HCEC 1CT (cell line): ENCODE measurements at places on chromosomes 12 and 14.
A peak's percentile ranks its signal among the peaks of the same experiment; 100 is the strongest.

DNA sequence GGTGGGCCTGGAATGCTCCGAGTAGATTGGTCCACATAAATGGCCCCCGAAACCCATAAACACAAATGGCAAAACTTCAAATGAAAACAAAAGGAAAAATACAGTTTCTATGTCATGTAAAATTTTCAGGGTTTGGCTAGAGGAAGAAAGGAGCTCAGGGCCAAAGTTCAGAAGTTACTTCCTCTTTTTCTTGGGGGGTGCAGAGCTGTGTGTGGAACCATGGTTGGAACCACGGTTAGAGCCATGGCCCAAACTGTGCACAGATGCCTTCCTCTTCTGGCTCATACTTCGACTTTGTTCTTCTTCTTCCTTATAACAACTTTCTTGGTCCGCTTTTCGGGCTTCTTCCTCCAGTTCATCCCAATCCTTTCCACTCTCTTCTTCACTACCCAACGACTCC lies 51.7 kb downstream of the MGST1 start:
- no peak for DNase-seq

DNA sequence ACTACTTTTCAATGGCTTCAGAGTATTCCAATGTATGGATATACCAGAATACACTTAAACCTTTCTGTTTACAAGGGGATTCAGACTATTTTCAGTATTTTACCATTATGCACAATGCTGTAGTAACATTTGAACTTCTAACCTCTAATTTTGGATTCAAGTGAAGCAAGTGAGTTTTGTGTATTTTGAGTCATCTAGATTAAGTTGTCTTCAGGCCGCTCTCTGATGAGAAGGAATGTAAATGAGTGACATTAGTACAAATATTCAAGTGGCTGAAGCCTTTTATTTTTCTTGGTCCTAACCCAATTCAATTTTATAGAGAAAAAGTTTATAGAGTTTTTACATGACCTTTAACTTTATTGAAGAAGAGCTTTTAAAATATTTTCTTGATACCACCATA lies 125.6 kb downstream of the PDE3A start:
- DNase-seq = peak; percentile 37

- peak; percentile 62 for DNase-seq
Observed at GRCh38 chr12:89960607-89961394, 252.2 kb upstream of the ATP2B1 start.

GRCh38 chr12:38516418-38516817 lies 199.8 kb downstream of the ALG10B start:
- no peak for DNase-seq

GRCh38 chr12:70709022-70709421 lies 71.8 kb upstream of the PTPRB start:
- no peak for DNase-seq

GRCh38 chr12:49975318-49975761 lies 2.6 kb downstream of the AQP6 start:
- no peak for DNase-seq

DNA sequence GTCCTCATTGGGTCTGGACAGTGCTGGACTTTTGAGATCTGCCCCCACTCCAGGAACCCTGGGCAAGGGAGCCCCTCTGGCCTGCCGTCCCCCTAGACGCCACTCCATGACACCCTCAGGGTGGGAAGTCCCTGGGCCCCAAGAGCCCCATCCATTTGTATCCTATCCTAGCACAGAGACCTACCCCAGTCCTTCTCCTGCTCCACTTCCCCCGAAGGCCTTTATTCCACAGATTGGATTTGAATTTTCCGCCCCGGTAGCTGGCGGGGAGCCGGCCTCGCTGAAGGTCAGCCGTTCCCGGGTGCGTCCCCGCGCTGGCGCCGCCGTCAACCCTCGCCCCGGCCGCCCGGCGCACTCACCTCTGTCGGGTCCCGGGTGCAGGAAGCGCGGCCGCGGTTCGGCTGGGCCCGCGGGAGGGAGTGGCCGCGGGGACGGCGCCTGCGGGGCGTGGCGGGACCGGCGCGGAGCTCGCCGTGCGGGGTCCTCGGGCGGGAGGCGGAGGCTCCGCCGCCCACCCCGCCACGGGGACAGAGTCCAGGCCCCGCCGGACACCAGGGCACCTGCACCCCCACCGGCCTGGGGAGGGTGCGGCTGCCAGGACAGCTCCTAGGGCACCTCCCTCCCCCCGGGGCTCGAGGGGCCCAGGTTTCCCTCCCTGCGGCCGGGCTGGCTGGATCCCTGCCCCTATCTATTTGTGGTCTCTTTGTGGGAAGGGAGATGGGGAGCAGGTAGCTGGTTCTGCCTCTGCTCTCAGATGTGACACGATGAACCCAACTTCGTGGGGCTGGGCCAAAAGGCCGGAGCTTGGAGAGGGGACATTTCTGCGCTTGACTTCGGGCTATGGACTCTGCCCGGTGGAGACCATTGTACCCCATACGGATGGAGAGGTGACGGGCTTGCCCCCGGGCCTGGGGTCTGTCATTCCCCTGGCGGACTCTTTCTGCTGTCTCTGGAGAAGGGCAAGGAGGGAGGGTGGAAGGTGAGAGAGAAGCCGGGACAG lies 19.9 kb upstream of the GPR68 start:
- DNase-seq = no peak

GRCh38 chr12:110718222-110718908 lies 24.3 kb downstream of the PPP1CC start:
- DNase-seq = no peak

DNA sequence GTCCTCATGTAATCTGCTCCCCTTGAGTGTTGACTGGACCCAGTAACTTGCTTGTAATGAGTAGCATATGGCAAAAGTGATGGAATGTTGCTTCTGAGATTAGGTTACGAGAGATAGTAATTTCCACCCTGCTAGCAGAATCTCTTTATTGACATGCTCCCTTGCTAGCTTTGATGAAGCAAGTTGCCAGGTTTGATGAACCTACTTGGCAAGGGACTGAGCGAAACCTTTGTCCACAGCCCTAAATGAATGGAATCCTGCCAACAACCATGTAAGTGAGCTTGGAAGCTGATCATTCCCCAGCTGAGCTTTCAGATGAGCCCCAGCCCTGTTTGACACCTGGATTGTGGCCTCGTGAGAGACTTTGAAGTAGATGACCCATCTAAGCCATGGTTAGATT lies 120.8 kb upstream of the PLXNC1 start:
- DNase-seq = no peak

- DNase-seq = no peak
Observed at GRCh38 chr14:71730471-71730870, 201.8 kb upstream of the RGS6 start.

DNA sequence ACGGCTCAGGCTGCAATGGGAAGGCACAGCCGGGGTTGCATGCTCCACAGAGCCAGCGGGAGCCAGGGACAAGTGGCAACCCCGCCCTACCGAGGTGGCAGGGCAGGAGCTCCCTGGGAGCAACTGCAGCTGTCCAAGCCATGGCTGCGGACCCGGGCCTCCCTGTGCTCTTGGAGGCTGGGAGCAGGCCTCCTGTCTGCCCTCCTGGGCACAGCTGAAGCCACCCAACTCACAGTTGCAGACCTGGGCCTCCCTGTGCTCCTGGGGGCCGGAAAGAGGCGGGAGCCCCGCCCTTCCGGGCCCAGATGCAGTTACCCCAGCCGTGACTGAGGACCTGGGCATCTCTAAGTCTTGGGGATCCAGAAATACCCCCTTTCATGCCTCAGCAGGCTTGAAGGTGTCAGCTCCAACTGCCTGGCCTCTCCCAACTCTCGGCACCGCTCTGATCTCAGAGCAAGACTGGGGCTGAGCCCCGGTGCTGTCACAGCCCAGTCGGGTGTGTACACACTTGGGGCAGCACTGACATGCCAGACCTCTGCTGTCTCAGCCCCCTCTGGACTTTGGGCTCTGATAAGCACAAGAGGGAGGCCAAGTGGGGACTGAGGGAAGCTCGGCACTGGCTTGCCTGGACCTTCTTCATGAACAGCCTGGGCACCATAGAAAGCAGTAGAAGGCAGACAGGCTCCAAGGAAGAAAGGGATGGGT lies 7.5 kb upstream of the RASSF9 start:
- no peak for DNase-seq

DNA sequence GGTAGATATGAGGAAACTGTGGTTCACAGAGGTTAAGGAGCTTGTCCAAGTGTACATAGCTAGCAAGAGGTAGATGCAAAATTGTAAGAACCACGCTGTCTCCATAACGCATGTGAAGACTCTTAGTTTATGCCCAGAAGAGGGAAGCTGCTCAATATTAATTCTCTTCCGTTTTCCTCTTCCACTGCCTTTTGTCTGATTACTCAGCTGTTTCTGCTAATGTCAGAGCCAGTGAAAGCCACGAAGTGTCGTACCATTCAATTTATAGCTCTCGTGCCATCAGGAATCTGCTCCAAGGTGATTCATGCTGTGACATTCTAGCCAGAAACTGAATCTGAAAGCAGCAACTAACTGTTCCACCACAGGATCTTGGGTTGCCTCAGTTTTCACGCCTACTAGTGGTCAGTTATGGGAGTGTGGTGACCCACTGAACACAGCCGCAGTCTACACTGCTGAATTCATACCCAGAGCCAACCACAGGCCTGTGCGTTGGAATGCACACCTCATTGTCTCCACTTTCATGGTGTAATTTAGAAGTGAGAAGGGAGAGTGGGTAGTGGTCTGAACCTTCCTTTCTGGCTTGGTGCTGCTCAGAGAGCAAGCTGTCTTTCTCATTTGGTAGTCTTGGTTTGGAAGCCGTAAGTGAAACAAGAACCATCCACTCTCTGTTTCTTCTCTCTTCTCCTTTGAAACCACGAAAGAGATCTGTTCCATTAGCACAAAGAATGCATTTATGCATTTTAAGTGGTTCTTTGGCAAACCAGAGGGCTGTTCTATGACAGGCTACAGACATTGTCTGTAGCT lies 74.2 kb upstream of the NAP1L1 start:
- peak; percentile 79 for DNase-seq

- DNase-seq = no peak
Observed at GRCh38 chr12:6526766-6527525, 7.4 kb upstream of the GAPDH start.

DNA sequence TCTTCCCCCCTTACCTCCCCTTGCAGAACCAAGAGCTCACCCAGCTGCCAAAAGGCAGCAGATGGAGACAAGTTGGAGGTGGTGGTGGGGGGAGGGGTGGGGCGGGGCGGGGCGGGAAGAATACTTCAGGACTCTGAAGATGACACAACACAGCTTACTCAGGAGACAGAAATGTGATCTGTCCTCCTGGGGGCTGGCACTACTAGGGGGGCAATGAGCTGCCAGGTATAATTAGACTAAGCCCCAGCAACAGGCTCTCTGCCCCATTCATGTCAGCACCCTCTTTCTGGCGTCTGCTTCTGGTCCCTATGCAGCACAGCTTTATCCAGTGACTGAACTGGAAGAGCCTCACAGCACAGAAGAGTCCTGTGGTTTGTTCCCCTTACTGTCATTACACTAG lies 407.0 kb downstream of the MED13L start:
- no peak for DNase-seq

DNA sequence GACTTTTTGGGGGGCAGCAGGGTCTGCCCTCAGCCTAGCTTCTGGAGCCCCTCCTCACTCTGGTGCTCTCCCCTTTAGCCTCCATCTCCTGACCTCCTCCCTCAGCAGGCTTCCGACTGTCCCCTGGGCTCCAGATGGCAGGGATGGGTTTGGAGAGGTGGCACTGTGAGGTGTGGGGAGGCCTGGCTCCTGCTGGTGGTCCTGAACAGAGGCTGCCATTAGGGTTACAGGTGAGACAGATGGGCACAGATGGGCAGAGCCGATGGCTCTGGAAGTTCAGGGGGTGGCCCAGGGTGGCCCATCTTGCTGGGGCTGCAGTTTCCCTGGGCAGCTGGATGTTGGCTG lies 68.5 kb upstream of the BEGAIN start:
- no peak for DNase-seq

- no peak for DNase-seq
Observed at GRCh38 chr12:3944620-3945019, 71.4 kb upstream of the PARP11 start.

DNA sequence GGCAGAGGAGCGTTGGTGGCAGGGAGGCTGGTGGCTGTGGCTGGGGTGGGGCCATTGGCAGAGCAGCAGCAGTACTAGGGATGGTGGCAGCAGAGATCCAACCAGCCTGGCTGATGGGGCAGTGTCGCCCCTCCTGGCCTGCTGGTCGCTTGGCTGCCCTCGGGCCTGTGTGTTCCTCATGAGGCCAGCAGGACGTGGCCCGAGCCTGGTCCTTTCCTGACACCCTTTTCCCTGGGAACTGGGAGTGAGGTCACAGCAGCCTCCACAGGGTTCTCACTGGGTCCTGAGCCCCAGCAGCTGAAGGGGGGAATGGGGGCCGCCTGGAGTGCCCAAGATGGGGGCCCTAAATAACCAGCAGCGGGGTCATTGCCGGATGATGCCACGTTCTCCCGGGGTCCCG lies 46.1 kb downstream of the KIF26A start:
- no peak for DNase-seq

DNA sequence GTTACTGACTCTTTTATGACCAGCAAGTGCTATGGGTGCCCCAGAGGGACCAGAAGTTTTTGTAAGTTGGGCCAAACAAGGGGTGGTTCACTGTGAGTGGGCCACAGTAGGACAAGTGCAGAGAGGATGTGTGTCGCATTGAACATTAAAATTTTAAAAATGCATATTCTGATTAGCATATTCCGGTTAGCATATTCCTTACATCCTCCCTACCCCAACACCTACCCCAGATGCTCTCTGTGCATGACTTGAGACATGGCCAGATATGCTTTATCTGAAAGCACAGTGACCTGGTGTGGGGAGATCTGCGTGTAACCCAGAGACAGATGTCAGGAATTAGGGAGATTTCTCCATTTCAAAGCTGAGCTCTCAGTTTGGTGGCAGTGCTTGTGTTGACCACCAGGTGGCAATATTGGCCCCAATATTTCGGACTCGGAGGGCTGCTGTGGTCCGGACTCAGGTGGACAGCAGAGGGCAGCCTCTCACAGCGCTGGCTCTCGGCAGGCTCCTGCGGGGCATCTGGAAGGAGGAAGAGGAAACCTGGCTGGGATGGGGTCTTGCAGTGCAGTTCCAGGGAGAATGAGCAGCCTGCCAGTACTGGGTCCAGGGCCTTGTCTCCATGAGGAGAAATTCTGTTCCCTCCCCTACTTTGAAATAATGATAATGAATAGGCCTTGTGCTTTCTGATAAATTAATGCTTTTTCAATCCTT lies 1.6 kb upstream of the CEBPE start:
- DNase-seq = peak; percentile 73

- DNase-seq = no peak
Observed at GRCh38 chr12:121227294-121227693, 17.4 kb downstream of the P2RX4 start.

GRCh38 chr12:129381715-129382114 lies 522.1 kb downstream of the TMEM132D start:
- no peak for DNase-seq

DNA sequence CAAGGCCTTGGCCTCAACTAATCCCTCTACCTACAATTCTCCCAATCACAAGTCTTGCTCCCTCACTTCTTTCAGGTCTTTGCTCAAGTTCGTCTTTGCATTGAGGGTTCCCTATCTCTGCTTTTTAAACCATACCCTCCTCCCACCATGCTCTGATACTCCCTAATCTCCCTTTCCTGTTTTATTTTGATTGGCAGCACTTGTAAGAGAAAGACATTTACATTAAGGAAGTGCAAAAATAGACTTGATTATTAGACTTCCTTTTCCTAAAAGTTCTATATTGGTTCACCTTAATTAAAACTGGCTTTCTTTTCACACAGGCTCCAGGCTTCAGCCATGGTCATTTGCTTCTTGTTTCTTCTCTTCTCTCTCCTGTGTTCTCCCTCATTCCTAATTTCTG lies 18.3 kb upstream of the WIF1 start:
- DNase-seq = no peak

GRCh38 chr12:67515679-67516340 lies 132.7 kb upstream of the DYRK2 start:
- no peak for DNase-seq
